ENCODE measurements at places on chromosomes 3 and 15. TPM values are rescaled to one million over a fixed set of nuclear protein-coding genes. Genes with fewer than 3 reads are reported as not detected.

GRCh38 chr3:42906070-42906847, at the start of gene ZNF662:
TSS of gene ZNF662 (plus strand) at chr3:42906142. CDS start at chr3:42908115, 1,973 bp downstream.
- DNase-seq, result no peak

- DNase-seq, result no peak
These were observed 22.0 kb downstream of the SLC9A9 start for GRCh38 chr3:143826296-143826695.

GRCh38 chr3:39222462-39222861, 30.1 kb upstream of the XIRP1 start:
- no peak for DNase-seq

- DNase-seq, result no peak
These were observed 133.1 kb upstream of the PLXNA1 start for GRCh38 chr3:126849768-126850167.

DNA sequence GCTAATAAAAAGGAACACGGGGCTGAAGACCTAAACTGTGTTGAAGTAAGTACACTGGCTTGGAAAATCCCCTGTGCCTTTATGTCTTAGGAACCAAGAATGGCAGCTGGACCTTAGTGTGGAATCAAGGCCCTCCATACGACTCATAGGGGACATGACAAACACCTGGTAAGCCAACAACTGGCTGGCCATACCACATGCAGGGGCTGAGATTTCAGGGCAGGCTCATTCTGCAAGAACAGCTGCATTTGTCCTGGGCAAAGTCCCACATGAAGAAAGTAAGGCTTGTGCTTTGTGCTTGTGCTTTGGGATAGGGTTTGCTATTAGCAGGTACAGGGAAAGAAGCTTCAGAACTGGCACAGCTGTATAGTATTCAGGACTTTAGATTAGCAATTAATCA, 18.0 kb downstream of the ETV5 start:
- no peak for DNase-seq

DNA sequence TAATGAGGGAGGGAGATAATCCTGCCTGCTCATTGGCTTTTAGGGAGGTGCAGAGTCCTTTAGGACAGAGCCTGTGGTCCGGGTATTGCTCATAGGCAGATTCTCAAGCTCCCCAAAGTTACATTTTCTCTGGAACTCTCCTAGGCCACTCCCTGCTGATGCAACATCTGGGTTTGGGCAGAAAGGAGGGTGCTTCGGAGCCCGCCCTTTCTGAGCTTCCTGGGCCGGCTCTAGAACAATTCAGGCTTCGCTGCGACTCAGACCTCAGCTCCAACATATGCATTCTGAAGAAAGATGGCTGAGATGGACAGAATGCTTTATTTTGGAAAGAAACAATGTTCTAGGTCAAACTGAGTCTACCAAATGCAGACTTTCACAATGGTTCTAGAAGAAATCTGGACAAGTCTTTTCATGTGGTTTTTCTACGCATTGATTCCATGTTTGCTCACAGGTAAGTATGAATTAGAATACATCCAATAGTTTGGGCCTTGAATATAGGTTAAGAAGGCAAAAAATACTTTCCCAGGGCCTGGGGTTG, at the start of gene IL20RB:
Gene IL20RB (plus strand): TSS at position 233 of the 538 bp plus-strand sequence. CDS start 131 bp downstream, at position 364.
- peak; percentile 98 for DNase-seq

- DNase-seq, result peak; percentile 16
These were observed 1.2 kb downstream of the BLOC1S6 start for GRCh38 chr15:45588219-45588875.

DNA sequence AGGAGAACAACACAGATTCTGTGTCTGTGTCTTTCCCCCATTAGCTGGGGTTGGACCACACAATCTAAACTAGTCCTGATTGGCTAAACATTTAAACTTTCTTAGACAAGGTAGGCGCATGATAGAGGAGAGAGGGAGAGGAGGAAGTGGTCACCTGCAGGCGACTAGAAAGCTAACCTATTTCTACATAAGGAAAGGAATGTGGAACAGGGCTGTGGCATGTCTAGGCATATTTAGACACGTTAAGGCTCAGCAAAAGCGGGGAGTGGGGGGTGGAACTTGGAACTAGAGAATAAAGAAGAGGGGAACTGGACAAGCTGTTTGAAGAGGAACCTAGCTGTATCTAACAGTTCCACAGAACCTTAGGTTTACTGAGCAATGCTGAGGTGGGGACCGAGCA, 12.8 kb downstream of the LRRC28 start:
- peak; percentile 72 for DNase-seq

DNA sequence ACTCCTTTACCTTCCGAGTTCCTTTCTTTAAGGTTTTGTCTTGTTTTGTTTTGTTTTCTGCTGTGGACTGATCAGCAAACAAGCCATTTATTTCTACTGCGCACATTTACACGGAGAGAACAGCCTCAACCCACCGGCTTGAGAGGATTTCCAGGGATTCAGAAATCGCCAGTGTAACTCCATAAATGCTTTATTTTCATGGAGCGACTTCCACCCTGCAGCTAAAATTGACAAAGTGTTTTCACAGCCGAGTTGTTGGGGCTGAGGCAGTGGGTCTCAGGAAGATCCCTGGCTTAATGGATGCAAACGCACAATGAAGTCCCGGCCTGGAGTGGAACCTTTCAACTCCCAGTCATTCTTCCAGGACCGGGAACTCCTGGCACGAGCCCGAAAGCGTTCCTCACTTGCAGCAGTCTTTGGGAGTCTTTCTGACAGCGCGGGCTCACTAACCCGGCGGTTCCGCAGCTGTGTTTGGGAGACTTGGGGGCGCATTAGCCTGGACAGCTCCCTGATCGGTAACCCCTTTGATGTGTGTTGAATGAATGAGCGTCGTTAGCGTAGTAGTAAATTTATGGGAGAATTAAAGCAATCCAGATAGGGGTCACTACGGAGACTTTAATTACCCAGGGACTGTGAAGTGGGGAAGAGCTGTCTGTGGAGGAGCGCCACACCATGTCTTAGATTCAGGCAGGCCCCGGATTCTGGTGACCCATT, 785 bp upstream of the MYRIP start:
- peak; percentile 1 for DNase-seq

DNA sequence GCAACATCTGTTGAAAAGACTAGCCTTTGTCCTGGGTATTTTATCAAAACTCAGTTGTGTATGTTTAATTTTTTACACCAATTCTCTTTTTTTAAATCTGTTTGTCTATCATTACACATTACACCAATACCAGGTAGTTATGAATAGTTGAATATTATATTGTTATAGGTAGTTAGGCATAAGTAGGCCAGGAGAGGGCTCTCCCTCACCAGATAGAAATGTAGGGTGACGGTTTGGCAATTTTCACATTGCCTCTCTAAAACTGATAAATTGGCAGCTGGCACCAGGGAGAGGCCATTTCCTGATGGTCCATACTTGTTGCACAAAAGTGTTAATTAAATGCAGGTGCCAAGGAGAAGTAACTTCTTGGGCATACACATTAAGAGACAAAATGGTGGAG, 483.1 kb upstream of the EPHA6 start:
- peak; percentile 45 for DNase-seq

GRCh38 chr3:64575211-64575844, 112.5 kb downstream of the ADAMTS9 start:
- peak; percentile 48 for DNase-seq

- DNase-seq, result no peak
These were observed 176.7 kb downstream of the PDZRN3 start for GRCh38 chr3:73448041-73448440.

GRCh38 chr15:59999612-60000112, 4.4 kb upstream of the FOXB1 start:
- DNase-seq, result no peak

- DNase-seq, result peak; percentile 14
These were observed 111.2 kb downstream of the LSM3 start for GRCh38 chr3:14289590-14290461.

GRCh38 chr15:87846746-87847145, 409.8 kb downstream of the NTRK3 start:
- no peak for DNase-seq

The INSYN1 gene
- total RNA-seq, result not detected

The KCNAB1 gene
- 0.44 TPM for total RNA-seq

The SAMMSON gene
- not detected for total RNA-seq

The IMP3 gene
- 58.0 TPM for total RNA-seq

The TRAT1 gene
- total RNA-seq, result not detected

The LIPC gene
- total RNA-seq, result not detected

The CAMK2N2 gene
- 6.1 TPM for total RNA-seq

The ZNF660 gene
- total RNA-seq, result not detected

The BOC gene
- total RNA-seq, result 1.8 TPM

The SLC28A1 gene
- not detected for total RNA-seq

The FBLN2 gene
- not detected for total RNA-seq

The ACTR8 gene
- total RNA-seq, result 37.1 TPM

Measured in MCF 10A (cell line).